ENCODE measurements at places on chromosomes 2 and 18. TPM values are rescaled to one million over a fixed set of nuclear protein-coding genes. Genes with fewer than 3 reads are reported as not detected.

DNA sequence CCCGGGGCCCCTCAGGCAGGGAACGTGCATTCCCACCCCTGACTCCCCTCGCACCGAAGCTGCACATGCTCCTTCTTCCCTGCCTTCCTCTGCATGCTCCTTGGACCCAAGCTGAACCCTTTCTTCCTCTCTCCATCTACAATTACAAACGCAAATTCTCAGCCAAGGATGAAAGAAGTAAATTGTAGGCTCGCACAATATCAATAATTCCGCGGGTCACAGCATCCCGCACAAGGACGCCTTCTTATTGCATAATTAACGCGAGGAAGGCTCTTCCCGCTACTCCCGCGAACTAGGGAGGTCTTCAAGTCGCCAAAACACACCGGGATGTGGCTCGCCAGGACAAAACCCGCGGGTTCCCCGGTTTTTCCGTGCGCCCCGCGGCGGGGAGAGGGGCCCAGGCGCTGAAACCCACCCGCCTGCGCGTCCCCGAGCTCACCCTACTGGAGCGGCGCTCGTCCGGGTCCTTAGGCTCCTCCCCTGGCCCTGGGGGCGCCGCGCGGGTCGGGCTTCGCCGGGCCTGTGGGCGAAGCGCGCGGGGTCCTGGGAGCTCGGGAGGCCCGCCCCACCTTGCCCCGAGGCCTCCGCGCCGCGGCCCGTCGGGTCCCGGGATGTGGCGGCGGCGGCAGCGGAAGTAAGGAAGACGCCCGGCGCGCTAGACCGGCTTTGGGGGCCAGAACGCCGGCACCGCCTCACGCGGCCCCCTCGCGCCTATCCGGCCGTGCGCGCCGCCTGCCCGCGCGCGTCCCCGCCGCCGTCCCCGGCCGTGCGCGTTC, at the start of gene CHST10:
Gene CHST10 (minus strand): TSS at position 734 of the 776 bp plus-strand sequence. CDS start 10,993 bp downstream, outside the sequence.
- DNase-seq = peak; percentile 58

DNA sequence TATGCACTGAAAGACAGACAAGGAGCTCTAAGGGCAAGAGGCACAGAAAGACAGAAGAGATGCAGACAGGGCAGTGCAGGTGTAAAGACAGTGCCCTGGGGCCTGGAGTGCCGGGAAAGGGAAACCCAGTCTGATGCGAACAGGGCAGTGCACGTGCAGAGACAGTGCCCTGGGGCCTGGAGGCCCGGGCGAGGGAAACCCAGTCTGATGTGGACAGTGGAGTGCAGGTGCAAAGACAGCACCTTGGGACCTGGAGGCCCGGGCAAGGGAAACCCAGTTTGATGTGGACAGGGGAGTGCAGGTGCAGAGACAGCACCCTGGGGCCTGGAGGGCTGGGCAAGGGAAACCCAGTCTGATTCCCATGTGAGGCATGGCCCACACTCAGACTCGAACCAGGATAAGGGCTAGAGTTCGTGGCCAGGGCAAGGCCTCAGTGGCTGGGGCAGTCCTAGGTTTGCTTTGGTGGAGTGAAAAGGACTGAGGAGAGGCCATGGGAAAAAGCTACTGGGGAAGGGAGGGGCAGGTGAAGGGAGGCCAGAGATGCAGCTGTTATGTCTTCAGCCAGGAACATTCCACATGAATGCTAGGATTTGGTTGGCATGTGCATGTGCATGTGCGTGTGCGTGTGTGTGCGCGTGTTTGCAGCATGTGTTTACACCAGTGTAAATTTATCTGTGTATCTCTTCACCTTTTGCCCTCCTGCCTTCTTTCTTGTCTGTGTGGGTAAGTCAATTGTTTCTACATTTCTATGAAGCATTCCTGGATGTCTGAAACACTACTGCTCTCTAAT, 39.1 kb upstream of the DNMT3A start:
- peak; percentile 3 for DNase-seq

DNA sequence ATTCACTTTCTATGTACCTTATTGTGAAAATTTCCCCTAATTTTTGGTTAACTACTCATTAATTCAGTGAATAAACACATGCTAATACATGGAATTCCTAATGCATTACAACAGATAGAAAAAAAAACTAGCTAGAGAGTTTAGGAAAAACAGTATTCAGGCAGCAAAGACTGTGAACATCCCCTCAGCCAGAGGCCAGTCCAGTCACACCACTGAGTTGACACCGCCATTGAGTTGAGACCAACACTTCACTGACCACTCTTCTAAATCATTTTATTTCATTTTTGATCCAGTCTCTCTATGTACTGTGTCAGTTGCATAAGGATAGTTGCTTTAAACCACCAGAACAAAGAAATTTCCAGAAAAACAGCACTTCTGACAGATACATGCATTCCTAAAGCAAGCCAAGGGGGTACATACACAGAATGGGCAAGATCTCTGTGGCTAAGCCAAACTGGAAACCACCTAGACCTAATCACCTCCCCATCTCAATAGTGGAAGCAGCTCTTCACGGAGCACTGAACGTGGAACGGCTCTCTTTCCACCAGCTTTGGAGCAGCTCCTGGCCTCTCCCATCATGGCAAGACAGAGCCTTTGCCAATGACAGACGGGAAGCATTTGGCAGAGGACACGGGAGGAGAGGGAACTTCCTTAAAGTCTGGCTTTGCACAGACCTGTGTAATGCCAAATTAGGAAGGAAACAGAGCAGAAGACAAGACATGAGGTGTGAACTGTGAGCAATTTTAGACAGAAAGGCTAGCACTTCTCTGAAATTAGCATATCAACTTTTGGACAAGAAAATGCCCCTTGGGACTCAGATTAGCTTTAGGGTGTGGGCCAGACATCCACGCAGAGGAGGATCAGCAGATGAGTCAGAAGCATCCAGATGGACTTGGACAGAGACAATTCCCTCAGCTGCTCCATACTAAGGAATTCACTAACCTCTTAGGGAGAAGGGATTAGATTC, 36.4 kb downstream of the CACNB4 start:
- no peak for DNase-seq

GRCh38 chr2:121075641-121076497, 209.1 kb downstream of the TFCP2L1 start:
- peak; percentile 58 for DNase-seq

Gene TWIST2
- total RNA-seq = 5.7 TPM

Gene IL1A
- 0.42 TPM for total RNA-seq

Gene BCL11A
- total RNA-seq = 45.0 TPM

Gene LRP1B
- 0.14 TPM for total RNA-seq

DNA sequence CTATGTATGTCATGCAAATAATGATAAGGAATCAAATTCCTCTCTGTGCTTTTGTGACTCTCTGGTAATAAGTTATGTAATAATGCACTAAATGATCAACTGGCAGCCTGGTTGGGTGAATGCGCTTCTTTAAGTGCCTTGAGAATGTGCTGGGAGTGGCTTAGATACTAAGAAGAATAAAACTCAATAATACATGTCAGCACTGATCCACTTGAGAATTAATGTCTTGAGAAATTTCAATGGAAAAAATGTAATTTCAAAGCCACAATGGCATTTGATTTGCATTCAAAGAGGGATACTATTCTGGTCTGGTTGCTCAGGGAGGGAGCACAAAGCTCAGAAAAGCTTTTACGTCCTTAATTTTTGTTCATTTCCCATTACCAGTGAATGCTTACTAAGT, 137.7 kb upstream of the MMADHC start:
- no peak for DNase-seq

GRCh38 chr2:176018708-176019107, 16.6 kb upstream of the LNPK start:
- DNase-seq = no peak

- peak; percentile 42 for DNase-seq
These were observed 883 bp downstream of the SMCHD1 start for GRCh38 chr18:2656237-2656980.

GRCh38 chr18:56870982-56871381, 219.8 kb downstream of the WDR7 start:
- no peak for DNase-seq

- DNase-seq = no peak
These were observed 394.4 kb downstream of the FIGN start for GRCh38 chr2:163341426-163341825.

Data from WTC11 (cell line).